ENCODE measurements at places on chromosomes 5 and 9.
A peak's percentile ranks its signal among the peaks of the same experiment; 100 is the strongest.

GRCh38 chr5:138850865-138851435, 24.2 kb downstream of the LRRTM2 start:
- peak; percentile 54 for DNase-seq

GRCh38 chr9:21862871-21863270, 60.4 kb downstream of the MTAP start:
- DNase-seq = no peak

- DNase-seq = peak; percentile 42
These were observed 295.7 kb downstream of the EDIL3 start for GRCh38 chr5:84088996-84089395.

DNA sequence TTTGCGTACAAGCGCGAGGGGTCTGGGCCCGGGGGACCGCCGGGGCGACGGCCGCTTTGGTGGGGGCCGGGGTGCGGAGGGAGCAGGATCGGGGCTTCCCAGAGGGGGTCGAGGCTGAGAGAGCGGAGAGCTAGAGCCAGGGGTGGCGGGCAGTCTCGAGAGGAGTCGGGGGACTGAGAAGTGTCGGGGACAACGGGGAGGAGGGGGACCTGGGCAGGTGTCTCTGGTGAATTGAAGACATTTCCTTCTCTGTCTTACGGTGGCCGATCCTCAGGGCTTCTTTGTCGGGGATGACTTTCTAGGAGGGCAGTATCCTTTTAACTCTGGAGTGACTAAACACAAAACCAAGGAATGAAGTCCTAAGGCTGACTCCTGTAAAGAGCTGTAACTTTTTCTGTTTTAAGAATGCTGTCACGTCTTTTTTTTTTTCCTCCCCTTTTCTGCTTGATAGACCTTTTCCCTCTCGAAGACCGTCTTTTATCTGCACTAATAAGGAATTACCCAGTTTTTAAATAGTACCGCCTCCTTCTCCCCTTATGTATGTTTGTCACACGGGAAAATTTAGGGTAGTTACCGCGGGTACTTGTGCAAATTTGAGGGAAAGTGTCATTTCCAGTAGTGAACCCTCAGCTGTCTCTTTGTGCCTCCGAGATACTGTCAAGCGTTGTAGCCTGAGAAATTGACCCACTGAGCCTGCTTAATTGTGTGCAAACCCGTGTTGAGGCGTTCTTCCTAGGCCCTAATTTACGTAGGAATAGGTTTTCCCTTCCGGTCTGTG, 822 bp downstream of the DENND4C start:
- no peak for DNase-seq

DNA sequence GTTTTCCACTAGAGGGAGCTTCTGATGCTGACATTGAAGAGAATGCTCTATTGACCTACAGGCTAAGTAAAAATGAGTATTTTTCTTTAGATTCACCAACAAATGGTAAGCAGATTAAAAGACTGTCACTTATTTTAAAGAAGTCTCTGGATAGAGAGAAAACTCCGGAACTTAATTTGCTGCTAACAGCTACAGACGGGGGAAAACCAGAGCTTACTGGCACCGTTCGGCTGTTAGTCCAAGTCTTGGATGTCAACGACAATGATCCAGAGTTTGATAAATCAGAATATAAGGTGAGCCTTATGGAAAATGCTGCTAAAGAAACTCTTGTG, 764 bp downstream of the PCDHA11 start:
- DNase-seq = peak; percentile 19

DNA sequence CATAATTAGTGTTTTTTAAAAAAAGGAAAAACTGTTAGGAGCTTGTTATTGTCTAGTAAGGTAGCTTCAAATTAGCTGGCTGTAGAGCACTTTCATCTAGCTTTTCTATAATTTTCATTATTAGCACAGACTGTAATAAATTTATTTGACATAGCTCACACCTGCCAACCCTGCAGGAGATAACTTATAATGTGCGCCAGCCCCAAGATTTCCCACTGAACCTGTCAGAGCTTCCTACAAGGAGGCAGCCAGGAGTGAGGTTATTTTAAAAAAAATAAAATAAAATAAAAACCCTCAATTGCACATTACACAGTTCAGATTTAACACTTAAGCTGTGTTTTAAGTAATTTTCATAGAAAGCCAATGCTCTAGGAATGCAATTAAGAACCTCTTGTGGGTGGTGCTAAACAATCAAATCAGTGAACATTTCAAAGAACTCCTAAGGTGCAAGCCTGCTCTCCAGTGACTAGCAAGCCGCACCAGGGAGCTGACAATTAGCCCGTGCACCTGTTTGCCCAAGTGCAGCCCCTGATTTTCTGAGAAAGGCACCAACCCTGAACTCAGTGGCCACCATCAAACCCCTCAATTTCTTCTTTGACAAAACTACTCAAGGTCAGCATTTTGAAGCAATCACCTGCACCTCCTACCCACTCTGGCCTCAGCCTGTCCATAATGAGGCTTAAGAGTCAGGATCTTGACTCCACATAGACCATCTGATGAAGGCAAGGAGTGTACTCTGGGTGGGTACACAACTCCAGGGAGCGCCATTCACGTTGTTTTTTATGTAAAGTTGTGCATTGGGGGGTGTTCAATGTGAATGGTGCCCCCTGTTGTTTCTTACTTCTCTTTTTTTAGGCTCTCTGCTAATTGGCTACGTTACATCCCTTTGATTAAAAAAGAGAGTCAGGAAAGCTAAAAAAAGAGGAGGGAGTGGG, 385.3 kb upstream of the WWC1 start:
- DNase-seq = no peak

- DNase-seq = no peak
These were observed 18.0 kb downstream of the IARS1 start for GRCh38 chr9:92275541-92275940.

GRCh38 chr5:32379421-32379820, 65.1 kb downstream of the ZFR start:
- DNase-seq = no peak

- no peak for DNase-seq
These were observed 8.9 kb downstream of the IRF1 start for GRCh38 chr5:132481596-132482211.

DNA sequence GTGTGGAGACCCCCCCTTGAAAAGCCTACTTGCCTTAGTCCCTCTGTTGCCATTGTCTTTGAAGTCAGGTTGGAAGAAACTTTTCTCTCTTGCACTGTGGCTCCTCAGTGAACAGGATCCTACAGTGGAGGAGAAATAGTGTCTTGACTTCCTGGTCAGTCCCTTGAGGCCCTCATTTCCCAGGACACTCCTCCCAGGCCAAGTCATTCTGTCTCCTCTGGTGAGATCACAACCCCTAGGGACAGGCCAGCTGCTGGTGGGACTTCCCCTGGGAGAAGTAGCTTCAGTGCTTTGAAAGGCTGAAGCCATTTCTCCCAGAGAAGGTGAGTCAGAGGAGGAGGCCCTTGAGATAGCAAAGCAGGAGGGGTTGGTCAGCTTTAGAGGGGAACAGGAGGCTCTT, 10.1 kb upstream of the GRIA1 start:
- DNase-seq = peak; percentile 66

DNA sequence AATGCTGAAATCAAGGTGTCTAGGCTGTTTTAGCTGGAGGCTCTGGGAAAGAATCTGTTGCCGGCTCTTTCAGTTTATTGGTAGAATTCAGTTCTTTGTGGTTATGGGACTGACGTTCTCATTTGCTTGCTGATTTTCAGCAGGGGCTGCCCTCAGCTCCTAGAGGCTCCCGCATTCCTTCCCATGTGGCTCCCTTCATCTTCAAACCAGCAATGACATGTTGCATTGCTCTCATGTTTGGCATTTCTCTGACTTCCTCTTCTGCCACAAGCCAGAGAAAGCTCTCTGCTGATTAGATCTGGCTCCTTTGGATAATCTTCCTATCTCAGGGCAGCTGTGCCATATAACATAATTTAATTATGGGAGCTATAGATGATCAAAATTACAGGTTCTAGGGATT, 360.3 kb downstream of the LRRC70 start:
- DNase-seq = no peak

- no peak for DNase-seq
These were observed 93.1 kb upstream of the NFIL3 start for GRCh38 chr9:91516777-91517176.

GRCh38 chr9:122302237-122303093, 37.8 kb downstream of the MRRF start:
- no peak for DNase-seq

- no peak for DNase-seq
These were observed 104.1 kb downstream of the MTREX start for GRCh38 chr5:55411876-55412275.

- DNase-seq = no peak
These were observed 1.9 kb upstream of the ERBIN start for GRCh38 chr5:65924366-65925043.

DNA sequence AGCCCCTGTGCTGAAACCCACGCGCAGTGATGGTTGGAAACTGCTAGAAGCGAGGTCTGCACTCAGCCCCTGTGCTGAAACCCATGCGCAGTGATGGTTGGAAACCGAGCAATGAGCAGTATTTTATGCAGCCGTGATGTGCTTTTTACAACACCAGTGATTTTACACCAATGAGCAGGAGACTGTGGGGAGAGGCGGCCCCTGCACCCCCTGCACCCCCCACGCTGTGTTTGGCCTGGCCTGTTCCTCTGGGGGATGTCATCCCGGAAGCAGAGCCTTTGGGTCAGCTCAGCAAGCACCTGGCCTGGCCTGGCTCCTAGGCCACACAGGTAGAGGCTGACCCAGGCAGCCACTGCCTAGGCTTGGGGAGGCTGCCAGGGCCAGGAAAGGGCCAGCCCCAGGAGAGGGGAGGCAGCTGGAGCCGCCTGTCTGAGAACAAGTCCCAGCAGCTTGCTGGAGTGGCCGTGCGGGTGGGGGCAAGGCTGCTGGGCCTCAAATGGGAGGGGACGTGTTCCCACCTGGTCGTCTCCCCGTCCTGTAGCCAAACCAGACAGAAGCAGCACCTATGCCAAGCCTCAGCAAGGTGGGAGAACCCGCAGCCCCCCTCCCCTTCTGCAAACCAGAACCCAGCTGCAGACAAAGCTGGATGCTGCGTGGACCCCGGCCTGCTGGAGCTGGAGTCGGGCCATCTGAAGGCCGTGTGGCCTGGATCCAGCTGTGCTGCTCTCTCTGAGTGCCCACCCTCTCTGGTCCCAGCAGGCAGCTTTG, 46.8 kb downstream of the DBH start:
- DNase-seq = no peak

DNA sequence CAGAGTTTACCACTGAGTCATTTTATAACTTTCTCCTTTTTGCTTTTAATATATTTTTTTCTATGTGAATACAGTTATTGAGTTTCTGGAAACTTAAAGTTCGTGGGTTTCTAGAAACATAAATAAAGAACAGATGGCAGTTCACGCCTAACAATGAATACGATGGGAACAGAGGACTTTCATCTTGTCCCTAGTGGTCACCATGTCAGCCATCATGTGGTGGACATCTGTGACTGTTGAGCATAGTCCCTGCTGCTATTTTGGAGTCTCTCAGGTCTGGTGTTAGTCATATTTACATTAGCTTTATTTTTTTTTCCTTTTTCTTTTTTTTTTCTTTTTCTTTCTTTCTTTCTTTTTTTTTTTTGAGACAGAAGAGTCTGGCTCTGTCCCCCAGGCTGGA, 85.3 kb downstream of the XRCC4 start:
- DNase-seq = no peak

DNA sequence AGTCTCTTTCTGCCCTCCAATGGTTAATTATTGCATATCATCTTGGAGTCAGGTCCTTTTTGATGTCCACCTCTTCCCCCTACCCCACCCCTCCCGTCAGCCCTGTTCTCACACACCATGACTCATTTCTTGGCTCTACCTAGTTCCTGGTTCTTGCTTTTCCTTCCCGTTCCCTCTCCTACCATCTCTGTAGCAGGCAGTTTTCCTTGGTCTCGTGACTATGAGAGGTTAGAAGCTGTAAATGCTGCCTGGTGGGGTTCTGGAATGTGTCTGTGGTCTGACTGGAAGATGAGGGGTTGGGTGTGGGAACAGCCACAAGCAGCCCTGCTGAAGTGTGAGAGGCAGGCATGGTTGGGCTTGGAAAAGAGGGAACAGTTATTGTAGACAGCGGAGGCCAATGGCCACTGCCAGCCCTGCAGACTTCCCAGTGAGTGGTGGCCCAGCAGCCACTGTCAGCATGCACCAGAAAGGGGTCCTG, 18.2 kb downstream of the SLC22A5 start:
- peak; percentile 99 for DNase-seq

DNA sequence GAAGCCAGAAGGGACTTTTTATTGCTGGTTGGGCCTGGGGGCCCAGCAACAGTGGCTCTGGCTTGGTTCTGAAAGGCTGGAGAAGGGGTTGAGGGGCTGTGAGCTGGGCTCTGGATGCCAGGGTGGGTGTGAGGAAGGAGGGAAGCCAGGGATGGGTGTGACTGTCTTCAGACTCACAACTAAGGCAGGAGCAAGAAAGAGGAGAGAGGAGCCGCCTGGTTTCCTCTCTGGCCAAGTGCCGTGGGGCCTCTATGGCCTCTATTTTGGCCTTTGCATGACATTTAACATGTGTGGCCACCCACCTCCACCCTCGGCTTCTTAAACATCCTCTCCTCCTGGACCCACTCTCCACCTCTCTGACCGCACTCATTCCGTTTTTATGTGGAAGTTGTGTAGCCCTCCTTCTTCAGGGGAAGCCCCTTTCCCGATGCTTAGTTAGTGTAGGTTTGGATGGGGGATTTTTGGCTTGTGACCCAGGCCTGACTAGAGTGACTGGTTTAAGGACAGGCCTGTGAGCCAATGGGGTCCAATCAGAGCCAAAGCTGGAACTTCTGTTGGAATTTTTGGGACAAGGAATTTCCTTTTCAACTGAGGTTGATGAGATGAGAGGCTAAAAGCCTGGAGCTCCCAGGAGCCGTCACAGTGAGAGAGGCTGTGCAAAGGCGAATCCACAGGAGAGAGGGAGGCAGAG, 517.8 kb downstream of the CCDC171 start:
- no peak for DNase-seq

GRCh38 chr9:97628668-97629067, 4.5 kb downstream of the TSTD2 start:
- no peak for DNase-seq

DNA sequence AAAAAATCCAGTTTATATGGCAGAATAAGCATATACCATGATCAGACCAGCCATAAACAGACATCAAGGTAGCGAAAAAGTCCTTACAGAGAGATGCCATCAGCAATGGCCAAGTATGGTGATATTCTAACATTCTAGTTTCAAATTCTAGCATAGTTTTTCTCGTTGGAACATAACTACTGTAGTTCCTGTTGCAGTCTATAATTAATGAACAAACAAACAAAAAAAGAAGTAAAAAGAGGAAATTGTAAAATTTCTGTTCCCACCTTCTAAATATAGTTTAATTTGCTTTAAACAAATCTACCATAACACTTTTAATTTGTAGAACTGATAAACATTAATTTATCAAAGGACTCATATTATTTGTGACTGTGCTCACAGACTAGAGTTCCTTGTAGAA, 9.9 kb upstream of the CD180 start:
- DNase-seq = no peak

GRCh38 chr9:83125671-83126070, 62.7 kb upstream of the RASEF start:
- no peak for DNase-seq

GRCh38 chr5:27124590-27124989, 86.2 kb upstream of the CDH9 start:
- DNase-seq = peak; percentile 36

- DNase-seq = no peak
These were observed 250.9 kb downstream of the ADGRV1 start for GRCh38 chr5:90809311-90810056.

GRCh38 chr9:8895106-8895860, 1095.7 kb upstream of the DMAC1 start:
- no peak for DNase-seq

GRCh38 chr9:6106711-6107339, 91.4 kb upstream of the RANBP6 start:
- peak; percentile 56 for DNase-seq
